ENCODE measurements at places on chromosomes 6 and 20.

GRCh38 chr6:13419422-13420195 is 67.8 kb downstream of the GFOD1 start:
- no peaks in the 10 kb centered on the region for H3K27me3 ChIP-seq
- no peak overlapping the region for H3K4me3 ChIP-seq
- H3K27ac ChIP-seq = peak overlapping the region; percentile 30
- peaks cover 22% of the 10 kb centered on the region for H3K4me1 ChIP-seq

DNA sequence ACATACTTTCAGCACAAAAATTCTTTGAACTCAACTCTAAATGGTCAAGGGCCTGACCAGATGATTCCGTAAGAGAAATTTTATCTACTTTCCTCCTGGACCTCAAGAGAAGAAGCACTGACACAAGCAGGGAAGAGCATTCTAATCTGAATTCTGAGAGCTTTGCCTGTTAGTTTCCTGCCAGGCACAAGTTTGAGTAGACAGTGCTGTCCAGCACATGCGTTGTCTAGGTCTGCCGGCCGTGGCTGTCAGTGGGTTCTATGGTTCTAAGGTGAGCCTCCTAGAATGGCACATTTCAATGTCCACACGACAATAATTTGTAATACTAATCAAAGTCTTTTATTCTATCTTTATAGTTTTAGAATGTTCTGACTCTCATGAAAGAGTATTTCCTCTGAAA is 91.9 kb downstream of the RFPL4B start:
- H3K27ac ChIP-seq = no peak overlapping the region
- H3K4me1 ChIP-seq = no peaks in the 10 kb centered on the region
- H3K4me3 ChIP-seq = no peak overlapping the region
- H3K27me3 ChIP-seq = no peaks in the 10 kb centered on the region
- no peaks in the 10 kb centered on the region for H3K36me3 ChIP-seq
- peak; percentile 15 for DNase-seq

- no peaks in the 10 kb centered on the region for H3K27me3 ChIP-seq
- peak; percentile 100 for DNase-seq
- H3K27ac ChIP-seq = peak overlapping the region; percentile 98
- peaks cover 6% of the 10 kb centered on the region for H3K4me1 ChIP-seq
- no peak overlapping the region for H3K4me3 ChIP-seq
Measured at GRCh38 chr6:125046107-125046925, 84.1 kb downstream of the RNF217 start.

DNA sequence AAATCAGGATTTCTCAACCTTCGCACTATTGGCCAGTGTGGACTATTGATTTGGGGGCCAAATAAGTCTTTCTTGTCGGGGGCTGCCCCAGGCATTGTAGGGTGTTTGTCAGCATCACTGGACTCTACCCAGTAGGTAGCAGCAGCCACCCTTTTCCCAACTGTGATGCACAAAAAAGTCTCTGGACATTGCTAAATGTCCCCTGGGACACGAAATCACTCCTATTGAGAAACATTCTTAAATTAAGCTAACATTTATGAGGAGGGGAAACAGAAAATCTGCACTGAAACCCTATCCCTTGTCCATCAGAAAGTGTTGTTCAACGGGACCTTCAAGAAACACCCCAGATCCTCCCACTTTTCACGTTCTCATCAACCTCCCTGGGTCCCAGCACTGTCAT is 54.2 kb downstream of the NFATC2 start:
- peaks cover 2% of the 10 kb centered on the region for H3K4me1 ChIP-seq
- no peak overlapping the region for H3K4me3 ChIP-seq
- no peaks in the 10 kb centered on the region for H3K27me3 ChIP-seq
- no peak overlapping the region for H3K27ac ChIP-seq
- DNase-seq = no peak

DNA sequence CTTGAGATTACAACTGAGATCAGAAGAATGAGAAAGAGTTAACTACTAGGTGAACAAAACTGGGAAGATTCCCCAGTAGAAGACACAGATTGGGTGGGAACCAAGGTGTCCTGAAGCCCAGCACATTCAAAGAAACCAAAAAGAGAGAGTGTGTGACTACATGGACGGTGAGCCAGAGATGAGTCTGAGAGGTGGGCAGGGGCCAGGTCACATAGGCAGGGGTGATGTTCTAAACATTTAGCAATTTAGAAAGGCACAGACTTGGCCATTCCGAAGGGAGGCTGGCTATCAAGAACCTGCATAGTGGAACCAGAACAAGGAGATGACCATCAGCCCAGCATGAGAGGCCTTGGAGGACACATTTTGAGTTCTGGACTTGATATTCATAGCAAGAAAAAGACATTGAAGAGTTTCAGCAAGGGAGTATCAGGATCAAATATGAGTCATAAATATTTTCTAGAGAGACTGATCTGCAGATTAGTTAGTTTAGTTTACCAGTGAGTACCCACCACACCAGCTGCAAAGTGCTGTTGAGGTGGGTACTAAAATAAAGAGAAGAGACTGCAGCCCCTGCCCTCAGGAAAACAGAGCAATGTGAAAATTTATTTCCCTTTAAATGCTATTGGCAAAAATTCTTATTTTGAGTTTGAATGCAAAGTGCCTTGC is 340.5 kb upstream of the PRDM1 start:
- peaks cover 3% of the 10 kb centered on the region for H3K4me1 ChIP-seq
- H3K36me3 ChIP-seq = no peaks in the 10 kb centered on the region
- H3K27me3 ChIP-seq = no peaks in the 10 kb centered on the region

GRCh38 chr6:33839399-33840047 is 35.7 kb upstream of the MLN start:
- H3K4me3 ChIP-seq = no peak overlapping the region
- no peaks in the 10 kb centered on the region for H3K27me3 ChIP-seq
- peak; percentile 98 for DNase-seq
